ENCODE measurements at places on chromosomes 16 and 17.

GRCh38 chr16:87764600-87765472, 950 bp downstream of the KLHDC4 start:
- DNase-seq, result no peak

- DNase-seq, result no peak
Measured at GRCh38 chr17:17710728-17711541, 29.7 kb downstream of the RAI1 start.

GRCh38 chr17:56141046-56141839, 12.0 kb upstream of the ANKFN1 start:
- no peak for DNase-seq

DNA sequence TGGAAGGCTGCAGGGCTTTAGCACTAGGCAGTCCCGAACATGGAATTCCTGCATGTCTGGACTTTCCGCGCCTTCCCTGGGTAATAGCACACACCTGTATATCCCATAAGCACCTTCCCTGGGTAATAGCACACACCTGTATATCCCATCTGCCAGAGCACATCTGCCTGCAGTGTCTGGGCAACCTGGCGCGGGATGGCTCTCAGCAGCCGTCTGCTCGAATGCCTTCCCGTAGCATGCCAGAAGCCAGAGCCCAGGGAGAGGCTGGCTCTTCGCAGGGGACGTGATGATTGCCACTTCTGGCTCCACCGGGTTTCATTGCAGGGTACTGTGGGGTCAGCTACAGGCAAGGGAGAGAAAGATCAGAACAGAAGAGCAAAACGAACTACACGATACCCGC, 21.3 kb downstream of the MBTPS1 start:
- DNase-seq, result no peak

GRCh38 chr17:79072544-79072943, 2.1 kb upstream of the ENGASE start:
- no peak for DNase-seq

DNA sequence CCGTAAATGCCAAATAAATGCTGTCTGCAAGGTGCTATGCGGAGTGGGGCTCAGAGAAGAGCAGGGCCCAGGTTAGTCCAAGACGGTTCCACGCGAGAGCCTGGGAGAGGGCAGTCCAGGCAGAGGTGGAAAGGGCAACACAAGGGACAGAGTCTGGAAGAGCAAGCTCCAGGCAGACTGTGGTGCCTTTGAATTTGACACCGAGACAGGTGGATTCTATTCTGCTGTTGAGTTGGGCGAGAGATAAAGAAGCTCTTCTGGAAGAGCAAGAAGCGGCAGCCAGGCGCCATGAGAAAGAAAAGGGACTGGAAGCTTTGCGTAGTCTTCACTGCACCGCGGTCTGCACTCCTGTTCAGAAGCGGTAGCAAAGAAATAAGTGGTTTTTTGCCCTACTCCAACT, 55.6 kb downstream of the CYTH1 start:
- DNase-seq, result no peak

DNA sequence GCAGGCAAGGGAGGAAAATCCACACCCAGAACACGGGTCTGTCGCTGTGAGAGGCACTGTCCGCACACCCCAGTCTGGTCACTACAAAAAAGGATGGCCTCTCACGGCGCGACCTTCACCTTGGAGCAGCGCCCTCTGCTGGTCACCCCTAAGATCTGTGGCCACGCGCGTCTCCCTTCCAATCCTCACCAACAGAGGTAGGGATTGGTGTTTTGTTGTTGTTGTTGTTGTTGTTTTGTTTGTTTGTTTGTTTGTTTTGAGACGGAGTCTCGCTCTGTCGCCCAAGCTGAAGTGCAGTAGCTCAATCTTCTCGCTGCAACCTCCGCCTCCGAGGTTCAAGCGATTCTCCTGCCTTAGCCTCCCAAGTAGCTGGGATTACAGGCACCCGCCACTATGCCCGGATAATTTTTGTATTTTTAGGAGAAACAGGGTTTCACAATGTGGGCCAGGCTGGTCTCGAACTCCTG, 15.0 kb upstream of the C17orf58 start:
- peak; percentile 80 for DNase-seq

- no peak for DNase-seq
Measured at GRCh38 chr17:39737206-39737759, 455 bp upstream of the GRB7 start.

GRCh38 chr16:17237350-17237944, 233.3 kb downstream of the XYLT1 start:
- no peak for DNase-seq

- no peak for DNase-seq
Measured at GRCh38 chr16:77548151-77548550, 113.3 kb upstream of the ADAMTS18 start.

GRCh38 chr17:31418773-31419350, 27.4 kb downstream of the RAB11FIP4 start:
- no peak for DNase-seq

DNA sequence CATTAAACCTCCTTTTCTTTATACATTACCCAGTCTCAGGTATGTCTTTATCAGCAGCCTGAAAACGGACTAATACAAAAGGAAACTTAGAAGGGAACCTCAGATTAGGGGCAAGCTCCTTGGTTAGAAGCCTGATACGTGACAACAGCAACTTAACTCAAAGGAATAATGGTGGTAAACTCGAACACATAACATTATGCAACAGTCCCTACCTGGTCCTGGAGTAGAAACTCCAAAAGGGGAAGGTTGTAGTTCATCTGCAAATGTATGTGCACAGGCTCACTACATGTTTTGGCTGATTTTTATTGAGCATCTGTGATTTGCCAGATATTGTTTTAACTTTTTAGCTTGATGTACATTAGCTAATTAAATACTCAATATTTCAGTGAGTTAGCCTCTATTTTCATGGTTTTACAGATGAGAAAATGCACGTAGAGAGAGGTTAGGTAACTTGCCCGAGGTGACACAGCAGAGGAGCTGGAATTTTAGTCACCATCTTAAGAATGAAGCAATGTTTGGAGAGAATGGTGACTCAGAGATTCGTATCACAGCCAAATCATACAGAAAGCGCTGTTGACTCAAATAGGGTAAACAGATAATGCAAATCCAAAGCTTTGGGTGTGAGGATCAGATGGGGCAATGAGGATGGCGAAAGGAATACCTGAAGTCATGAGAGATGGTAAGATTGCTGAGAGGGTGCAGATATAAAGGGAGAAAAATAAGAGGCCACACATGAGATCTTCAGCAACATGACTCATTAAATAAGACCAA, 194.9 kb upstream of the RBFOX1 start:
- DNase-seq, result no peak

DNA sequence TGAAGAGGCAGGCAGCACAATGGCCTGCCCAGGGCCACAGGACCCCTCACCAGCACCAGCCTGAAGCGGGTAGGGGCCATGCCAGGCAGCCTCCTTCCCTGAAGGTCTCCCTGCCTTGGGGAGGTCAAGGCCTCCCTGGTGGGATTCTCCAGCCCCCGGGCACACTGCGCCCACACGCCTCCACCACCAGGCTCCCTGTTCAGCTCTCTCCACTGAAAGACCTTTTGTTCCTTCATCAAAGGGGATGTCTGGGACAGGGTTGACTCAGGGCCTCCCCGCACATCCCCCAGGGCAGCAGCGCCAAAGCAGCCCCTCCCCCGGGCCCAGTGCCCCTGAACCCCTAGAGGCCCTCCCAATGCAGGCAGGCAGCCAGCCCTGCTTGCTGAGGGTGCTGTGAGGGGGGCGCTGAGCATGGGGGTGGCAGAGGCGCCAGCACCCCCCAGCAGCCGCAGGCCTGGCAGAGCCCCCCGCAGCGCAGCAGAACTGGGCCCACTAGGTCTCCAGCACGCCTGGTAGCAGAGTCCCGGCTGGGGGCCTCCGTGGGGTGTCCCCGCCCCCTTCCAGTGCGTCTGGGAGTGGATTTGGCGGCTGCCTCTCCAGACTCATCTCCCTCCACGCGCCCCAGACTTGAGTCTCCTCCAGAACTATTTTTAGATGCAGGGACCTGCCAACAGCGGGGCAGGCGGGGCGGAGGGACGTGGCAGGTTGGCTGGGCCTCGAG, 13.1 kb downstream of the BCAR1 start:
- DNase-seq, result no peak

- no peak for DNase-seq
Measured at GRCh38 chr17:60372790-60373483, 19.0 kb downstream of the USP32 start.

DNA sequence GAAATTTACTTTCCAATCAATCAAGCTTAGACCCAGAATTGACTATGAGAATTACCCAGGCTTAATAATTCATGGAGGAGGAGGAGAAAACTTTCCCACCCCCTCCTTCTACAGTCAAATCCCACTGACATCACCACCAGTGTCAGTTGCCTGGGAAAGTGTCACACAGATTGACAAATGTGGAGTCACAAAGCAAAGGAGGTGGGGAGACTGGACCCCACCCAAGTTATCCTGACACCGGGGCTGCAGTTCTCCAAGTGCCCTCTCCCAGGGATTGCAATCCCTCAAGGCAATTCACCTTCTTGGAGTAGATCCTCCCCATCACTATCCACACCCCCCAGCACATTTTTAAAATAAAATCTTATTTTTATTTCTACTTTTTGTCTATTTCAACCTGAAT, 100.2 kb upstream of the CDH11 start:
- no peak for DNase-seq

- no peak for DNase-seq
Measured at GRCh38 chr16:62035115-62036092, 834 bp downstream of the CDH8 start.

DNA sequence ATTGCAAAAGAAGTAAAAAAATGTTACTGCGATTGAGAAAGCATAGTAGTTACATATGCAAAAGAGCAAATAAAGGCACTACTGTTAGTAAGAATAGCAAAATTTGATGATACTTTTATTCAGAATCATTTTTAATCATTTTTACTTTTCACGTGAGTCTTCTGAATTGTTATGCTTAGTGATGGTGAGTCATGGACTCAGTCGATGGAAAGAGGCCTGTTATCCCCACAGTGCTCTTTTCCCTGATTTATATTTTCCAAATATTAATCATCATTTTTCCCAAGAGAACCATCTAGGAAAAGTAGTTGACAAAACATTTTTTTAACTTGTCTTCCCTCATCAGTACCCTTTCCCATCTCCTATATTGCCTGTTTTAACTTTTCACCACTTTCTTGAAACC, 181.1 kb downstream of the CHD9 start:
- DNase-seq, result no peak

DNA sequence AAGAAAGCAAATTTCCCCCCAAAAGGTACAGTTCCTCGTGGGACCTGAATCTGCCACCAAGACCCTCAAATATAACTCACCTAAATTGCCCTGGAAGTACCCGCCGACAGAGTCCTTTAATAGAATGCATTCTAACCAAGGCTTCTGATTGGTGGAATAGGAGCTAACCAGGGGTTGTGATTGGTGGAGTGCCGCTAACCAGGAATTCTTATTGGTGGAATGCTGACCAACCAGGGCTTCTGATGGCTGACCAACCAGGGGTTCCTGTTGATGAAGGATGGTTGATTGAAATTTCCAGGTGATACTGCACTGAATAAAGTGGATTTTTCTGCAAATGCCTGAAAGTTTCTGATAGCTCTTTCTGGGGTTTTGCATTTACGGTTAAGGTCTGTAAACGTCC, 6.5 kb downstream of the TFAP4 start:
- no peak for DNase-seq

- DNase-seq, result no peak
Measured at GRCh38 chr16:84730406-84731106, 30.8 kb downstream of the USP10 start.

DNA sequence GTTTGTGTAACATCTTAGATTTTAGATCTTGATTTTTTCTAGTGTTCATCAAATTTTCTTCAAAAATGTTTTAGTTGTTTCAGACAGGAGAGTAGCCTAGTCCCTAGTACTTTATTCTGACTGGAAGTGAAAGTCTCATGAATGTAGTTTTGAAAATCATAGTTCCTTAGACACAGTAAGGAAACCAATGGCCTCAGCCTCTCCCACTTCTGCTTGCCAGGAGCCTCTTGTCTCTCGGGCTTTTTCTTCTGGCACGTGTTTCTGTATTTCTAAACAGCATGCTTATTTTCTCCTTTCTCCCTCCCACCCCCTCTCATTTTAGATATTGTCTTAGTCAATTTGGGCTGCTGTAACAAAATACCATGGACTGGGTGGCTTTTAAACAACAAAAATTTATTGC, 9.8 kb downstream of the SLFN5 start:
- no peak for DNase-seq

GRCh38 chr16:14405611-14406537, 224.2 kb downstream of the PARN start:
- DNase-seq, result peak; percentile 27

GRCh38 chr16:49473773-49474172, 100.2 kb downstream of the C16orf78 start:
- no peak for DNase-seq

GRCh38 chr16:11395949-11396240, 50.6 kb downstream of the RMI2 start:
- DNase-seq, result no peak

DNA sequence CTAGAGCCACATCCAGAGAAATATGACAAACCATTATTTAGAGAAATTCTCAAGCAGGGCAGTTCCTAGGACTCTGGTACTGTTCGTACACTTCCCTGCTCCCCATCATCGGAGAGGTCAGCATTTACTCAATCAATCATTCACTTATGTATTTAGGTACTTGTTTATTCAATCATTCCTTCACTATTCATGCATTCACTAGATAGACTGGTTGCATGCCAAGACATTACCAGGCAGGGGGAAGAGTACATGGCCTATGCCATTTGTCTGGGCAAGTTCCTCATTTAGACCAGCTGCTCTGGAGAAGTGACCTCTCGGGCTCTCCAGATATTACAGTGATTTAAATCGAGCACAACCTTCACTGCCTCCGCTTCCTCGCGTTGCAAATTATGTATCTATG, 603.4 kb downstream of the KCNJ2 start:
- DNase-seq, result no peak

- DNase-seq, result no peak
Measured at GRCh38 chr17:79141578-79142355, 67.1 kb downstream of the ENGASE start.

DNA sequence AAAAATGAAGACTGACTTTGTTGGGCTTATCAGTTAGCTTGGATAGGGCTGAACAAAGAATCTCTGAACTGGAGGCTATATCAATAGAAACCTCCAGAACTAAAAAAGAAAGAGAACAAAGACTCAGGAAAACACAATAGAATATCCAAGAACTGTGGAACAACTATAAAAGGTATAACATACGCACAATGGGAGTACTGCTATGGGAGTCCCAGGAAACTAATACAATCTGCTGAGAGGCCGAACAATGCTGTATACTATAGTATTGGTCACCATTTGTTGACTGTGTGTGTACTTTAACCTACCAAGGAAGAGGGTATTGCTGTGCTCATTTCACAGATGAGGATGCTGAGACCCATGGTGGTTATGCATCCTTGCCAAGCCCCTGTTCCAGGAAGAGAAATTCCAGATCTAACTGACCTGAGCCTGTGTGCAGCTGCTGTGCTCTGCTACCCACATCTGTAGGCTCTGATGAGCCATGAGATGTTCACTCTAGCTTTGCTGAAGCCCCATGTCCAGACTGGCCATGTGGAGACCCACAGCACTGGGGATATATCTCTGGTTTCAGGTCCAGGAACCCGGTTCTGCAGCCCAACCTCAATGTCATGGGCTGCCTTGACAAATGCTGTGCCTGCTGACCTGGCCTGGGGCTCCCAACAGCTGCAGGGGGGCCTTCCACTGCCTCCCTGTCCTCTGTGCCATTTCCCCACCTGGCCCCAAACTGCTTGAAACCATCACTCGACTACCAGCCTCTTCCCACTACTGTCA, 254.3 kb upstream of the TNRC6C start:
- no peak for DNase-seq

GRCh38 chr16:58032710-58033293, 7.2 kb downstream of the MMP15 start:
- DNase-seq, result no peak

GRCh38 chr17:40926341-40926740, 11.1 kb downstream of the KRT23 start:
- no peak for DNase-seq
